Glutamatergic neuron (in vitro differentiated cells): ENCODE measurements at places on chromosomes 13 and 19.
A peak's percentile ranks its signal among the peaks of the same experiment; 100 is the strongest.

DNA sequence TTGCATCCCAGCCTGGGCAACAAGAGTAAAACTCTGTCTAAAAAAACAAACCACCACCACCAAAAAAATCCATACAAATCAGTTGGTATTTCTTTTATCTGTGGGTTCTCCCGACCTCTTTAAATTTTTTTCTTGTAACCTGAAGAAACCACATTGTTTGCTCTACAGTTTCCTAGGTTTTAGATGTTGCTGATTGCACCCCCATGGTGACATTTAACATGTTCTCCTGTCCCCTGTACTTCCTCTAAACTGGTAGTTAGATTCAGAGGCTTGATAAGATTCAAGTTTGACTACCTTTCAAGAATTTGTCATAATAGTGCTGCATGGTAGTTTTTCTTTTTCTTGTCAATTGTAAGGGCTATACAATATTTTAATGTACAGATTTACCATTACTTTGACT, 24.0 kb downstream of the ALG5 start:
- no peak for DNase-seq

GRCh38 chr13:54383604-54384003, 1355.0 kb downstream of the OLFM4 start:
- no peak for DNase-seq

DNA sequence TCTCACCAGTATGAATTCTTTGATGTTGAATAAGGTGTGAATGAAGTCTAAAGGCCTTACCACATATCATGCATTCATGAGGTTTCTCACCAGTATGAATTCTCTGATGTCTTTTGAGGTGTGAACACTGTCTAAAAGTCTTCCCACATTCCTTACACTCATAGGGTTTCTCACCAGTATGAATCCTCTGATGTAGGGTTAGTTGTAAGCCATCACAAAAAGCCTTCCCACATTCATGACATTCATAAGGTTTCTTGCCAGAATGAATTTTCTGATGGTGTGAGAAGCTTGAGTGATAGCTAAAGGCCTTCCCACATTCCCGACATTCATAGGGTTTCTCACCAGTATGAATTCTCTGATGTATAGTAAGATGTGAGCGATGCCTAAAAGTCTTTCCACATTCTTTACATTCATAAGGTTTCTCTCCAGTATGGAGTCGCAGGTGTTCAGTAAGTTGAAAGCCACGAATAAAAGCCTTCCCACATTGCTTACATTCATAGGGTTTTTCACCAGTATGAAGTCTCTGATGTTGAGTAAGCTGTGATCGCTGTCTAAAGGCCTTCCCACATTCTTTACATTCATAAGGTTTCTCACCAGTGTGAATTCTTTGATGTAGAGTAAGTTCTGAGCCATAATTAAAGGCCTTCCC, 27.7 kb downstream of the ZNF461 start:
- DNase-seq: no peak

- DNase-seq: no peak
Measured at GRCh38 chr13:39419876-39420275, 183.1 kb downstream of the LHFPL6 start.

DNA sequence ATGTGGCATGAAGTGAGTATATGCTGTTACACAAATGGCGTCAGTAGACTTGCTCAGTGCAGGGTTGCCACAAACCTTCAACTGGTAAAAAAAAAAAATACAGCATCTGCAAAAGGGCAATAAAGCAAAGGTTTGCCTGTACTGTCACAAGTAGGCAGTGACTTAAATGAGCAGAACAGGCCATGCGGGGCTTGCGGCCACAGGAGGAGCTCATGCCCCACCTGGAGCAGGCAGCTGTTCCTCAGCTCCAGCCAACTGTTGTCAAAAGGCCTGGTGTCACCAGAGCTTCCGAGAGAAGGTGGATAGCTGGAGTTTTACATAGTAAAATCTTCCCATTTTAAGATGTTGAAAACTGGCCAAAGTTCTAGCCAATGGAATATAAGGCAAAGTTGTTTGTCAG, 7.7 kb downstream of the ATP7B start:
- DNase-seq: no peak

DNA sequence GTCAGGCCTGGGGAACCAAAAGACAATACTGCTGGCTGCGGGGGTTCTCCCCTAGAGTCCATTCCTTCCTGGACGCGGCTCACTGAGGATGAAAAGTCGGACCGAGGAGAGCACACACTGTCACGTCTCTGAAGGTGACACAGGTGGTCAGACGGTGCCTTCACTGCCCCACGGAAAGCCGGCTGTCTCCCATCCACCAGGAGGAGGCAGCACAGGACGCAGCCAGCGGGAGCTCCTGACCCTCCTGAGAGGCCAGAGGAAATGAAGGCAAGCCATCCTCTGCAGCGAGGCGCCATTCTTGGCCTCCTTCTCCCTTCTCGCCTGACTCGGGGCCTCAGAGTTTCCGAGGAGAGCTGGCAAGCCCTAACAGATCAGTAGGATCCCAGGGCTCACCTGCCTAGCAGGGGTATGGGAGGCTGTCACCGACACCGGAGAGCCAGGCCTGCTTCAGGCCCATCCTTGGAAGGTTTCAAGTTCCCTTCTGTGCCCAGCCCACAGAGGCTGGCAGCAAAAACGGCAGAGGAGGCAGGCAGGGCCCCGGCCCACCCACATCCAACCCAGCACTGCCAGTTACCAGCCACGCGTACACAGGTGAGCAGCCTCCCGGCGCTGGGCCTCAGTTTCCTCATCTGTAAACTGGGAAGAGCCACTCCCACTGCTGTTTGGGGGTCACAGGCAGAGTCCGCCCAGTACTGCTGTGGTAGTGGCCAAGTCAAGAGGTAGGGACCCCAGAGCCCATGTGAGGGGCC, 4.5 kb downstream of the REXO1 start:
- peak; percentile 71 for DNase-seq
